Activated naive CD8-positive, alpha-beta T cell treated with anti-CD3 and anti-CD28 coated beads, Interleukin-2, amount 50 U/mL, for 16 hours (primary cell): ENCODE measurements at places on chromosomes 12 and 14.
A peak's percentile ranks its signal among the peaks of the same experiment; 100 is the strongest.

DNA sequence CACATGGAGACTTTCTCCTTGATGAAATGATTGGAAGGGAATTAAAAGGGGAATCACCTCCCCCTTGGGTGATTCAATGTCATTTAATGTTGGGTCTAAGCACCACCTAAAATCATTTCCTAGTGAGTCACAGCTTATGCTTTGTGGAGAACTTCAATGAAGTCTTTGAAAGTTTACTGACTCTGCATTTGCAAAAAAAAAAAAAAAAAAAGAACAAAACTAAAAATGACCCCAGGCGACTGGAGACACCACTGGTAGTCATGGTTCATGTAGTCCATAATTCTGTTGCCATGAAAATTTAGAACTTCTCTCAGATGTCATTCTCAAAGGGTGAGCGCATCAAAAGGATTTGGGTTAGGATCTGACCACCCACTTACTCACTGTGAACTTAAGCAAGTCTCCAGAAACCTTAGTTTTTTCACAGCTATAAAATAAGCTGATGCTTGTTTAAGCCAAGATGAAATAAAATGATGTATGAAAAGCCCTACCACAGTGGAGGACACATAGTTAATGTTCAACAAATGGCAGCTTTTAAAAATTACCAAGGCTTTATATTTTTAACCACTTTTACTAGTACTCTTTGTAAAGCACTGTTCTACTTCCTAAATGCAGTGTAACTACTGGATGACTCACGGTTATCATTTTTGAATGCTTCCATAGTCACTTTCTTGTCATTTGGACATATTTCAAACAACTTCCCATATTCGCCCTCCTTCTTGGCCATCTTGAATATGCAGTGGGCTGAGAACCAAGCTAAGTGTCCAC, 18.1 kb upstream of the KSR2 start:
- no peak for DNase-seq

- no peak for DNase-seq
Observed at GRCh38 chr14:71437870-71438269, 494.4 kb upstream of the RGS6 start.

GRCh38 chr12:124466216-124467128, 100.9 kb downstream of the NCOR2 start:
- DNase-seq: peak; percentile 74

DNA sequence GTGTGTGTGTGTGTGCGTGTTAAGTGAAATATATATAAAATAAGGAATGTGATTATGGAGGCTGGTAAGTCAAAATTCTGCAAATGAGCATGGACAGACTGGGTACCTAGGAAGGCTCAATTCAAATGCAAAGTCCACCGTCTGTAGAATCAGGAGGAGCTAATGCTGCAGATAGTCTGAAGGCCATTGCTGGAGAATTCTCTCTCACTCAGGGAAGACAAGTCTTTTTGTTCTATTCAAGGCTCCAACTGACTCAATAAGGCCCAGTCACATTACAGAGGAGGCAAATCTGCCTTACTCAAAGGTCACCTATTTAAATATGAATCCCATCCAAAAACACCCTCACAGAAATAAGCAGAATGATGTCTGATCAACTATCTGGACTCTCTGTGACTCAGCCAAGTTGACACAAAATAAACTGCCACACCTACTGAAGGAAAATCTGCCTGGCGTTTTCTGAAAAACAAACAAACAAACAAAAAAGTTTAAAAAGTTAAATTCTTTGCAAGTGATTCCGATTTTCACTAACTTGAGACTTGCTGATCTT, 684 bp upstream of the KLRF2 start:
- no peak for DNase-seq

DNA sequence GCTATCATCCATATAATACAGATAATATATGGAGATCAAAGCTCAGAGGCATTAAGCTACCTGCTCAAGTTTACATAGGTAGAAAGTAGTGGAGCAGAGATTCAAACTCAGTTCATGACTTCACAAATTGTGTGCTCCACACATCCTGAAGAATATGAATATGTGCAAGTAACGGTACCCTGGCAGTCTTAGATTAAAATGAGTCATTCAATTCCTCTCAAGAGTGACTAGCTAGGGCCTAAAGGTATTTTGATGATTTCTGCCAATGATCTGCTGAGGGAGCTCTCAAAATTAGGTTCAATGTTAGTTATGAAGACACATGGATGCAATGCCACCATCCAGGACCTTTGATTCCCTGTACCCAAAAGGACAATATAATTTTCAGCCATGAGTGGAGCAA, 58.9 kb downstream of the GRIP1 start:
- no peak for DNase-seq

GRCh38 chr12:87200289-87200979, 828.8 kb downstream of the C12orf50 start:
- no peak for DNase-seq

DNA sequence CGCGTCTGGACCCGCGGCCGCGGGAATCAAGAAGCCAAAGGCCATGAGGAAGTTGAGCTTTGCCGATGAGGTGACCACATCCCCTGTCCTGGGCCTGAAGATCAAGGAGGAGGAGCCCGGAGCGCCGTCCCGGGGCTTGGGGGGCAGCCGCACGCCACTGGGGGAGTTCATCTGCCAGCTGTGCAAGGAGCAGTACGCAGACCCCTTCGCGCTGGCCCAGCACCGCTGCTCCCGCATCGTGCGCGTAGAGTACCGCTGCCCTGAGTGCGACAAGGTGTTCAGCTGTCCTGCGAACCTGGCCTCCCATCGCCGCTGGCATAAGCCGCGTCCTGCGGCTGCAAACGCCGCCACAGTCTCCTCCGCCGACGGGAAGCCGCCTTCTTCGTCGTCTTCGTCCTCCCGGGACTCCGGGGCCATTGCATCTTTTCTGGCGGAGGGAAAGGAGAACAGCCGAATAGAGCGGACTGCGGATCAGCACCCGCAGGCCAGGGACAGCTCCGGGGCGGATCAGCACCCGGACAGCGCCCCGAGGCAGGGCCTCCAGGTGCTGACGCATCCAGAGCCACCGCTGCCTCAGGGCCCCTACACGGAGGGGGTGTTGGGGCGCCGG, 1.0 kb downstream of the INSM2 start:
- DNase-seq: peak; percentile 26
